ENCODE measurements at places on chromosomes 5 and 9. TPM values are rescaled to one million over a fixed set of nuclear protein-coding genes. Genes with fewer than 3 reads are reported as not detected.

The PCDHGB7 gene
- 0.17 TPM for total RNA-seq

The TAF11L6 gene
- total RNA-seq, result not detected

The RANBP17 gene
- not detected for total RNA-seq

The FAF2 gene
- 44.8 TPM for total RNA-seq

The MAMDC4 gene
- total RNA-seq, result 11.7 TPM

The STK32A gene
- total RNA-seq, result not detected

The DIRAS2 gene
- total RNA-seq, result 0.05 TPM

The PFN3 gene
- total RNA-seq, result not detected

The HTR4 gene
- not detected for total RNA-seq

- no peak for DNase-seq
Measured at GRCh38 chr9:92187390-92187789, 72.2 kb upstream of the SPTLC1 start.

DNA sequence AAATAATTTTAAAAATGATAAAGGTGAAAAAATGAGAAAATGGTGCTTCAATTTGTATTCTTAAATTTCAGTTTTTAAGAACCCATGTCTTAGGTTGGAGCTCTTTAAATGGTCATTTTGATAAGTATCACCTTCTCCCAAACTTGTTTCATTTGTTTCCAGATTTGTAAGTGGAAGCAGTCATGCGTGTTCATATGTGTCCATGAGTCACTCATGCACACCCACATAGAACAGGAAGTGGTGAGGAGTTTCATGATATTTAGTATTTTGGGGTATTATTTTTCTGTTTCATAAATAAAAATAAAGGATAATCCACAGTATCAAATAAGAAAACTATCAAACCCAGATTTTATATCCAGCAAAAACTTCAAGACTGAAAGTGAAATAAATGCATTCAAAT is 570.4 kb upstream of the ST8SIA4 start:
- DNase-seq, result no peak

DNA sequence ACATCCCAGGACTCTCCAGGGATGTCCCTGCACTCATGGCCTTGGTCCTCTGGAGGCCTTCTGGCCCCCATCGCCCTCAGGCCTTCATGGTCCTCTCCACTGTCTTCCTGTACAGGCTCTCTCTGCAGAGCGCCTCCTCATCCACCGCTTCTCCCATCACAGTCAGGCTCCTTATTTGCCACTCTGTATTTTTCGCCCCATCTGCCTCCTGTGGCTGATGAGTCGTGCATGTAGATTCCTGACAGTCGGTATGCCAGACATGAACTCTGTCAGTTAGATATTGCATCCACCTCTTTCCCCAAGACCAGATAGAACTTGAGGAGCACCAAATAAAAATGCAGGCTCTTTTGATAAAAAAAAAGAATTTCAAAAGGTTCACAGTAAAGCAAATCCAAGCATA is 362.8 kb downstream of the IRX1 start:
- DNase-seq, result no peak

GRCh38 chr9:87795178-87795577 is 69.3 kb downstream of the CTSL start:
- no peak for DNase-seq

DNA sequence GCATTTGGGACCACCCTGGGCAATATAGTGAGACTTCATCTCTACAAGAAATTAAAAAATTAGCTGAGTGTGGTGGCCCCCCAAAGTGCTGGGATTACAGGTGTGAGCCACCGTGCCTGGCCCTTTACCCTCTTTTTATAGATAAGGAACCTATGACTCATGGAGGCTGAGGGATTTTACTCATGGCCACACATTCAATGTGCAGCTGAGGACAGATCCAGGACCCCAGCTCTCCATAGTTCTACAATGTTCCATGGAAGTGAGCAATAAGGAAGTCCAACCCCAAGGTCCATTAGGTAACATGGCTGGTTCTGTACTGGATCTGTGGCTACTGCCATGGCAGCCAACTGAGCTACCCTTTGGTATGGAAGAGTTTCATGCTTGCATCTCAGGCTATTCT is 25.3 kb upstream of the PDZD2 start:
- no peak for DNase-seq

DNA sequence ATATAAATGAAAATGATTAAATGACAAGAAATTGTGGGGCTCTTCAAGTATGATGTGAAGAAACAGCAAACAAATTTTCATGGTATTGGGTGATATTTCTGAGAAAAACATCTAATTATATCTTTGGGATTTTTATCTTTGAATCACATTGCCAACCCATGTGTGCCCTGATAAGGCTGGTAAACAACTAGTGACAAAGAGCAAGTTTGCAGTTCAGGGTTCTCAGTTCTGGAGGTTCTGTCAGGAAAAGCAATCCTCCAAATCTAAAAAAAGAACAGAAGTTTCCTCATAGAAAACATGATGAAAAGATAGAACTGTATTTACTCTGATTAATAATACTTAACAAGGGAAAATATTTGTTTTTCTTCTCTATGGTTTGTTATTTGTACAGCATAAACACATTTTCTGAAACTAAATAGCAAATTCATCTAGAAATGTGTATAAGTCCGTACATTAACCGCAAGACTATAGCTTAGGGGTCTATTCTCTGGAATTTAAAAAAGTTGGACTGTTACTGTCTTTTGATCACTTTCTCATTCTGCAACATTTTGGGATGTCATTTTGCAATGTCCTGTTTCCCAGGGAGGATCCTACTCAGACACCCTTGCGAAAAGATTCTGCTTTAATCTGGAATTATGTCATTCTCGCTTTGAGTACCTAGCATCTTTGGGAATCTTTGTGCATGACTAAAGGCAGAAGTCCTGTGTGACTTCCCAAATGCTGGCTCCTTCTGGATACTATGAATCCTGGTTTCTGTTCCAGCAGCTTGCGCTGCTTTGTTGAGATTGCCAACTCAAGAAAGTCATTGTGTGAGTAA is 308.5 kb downstream of the ADGRV1 start:
- DNase-seq, result no peak

GRCh38 chr5:78280261-78280660 is 14.2 kb downstream of the AP3B1 start:
- DNase-seq, result no peak

DNA sequence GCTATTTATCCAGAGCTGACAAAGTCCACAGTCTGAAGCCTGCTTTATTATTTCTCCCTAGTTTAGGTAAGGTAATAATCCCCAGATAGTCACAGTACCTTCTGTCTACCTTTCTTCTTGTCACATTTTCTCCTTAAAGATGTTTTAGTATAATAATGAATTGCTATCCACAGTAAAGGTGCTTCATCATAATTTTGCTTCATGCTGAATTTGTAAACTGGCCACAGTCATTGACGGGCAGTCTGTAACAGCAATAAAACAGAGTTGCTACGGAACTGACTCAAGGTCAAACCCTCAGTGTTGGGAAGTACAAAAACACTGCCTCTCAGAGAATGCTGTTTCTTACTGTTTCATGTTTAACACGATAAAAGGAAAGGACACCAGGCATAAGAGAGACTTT is 195.7 kb downstream of the ZNF608 start:
- no peak for DNase-seq

- no peak for DNase-seq
Measured at GRCh38 chr5:98827161-98827560, 53.7 kb downstream of the RGMB start.

DNA sequence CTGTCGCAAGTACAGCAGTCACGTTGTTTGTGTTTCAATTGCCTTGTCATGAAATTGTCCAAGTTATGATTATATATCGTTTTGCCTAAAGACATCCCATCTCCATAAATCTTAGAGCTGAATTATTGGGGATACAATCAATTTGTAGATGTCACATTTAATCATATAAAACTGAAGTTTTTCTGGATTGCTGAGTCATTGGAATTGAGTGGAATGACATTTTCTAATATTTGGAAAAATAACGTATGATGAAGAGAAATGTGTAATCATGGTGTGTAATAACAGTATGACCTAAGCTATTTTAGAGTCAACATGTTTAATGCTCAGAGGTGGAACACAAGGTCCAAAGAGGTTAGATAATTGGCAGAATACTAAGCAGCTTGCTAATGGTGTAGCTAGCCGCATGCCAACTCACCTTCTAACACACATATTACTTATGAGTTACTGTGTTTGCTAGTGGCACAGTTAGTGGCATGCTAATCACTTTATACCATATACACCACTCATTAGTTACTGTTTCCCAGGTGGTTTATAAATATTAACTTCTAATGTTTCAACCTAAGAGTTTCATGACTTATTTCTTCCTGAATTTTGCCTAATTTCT is 473.1 kb upstream of the GRAMD2B start:
- DNase-seq, result no peak

DNA sequence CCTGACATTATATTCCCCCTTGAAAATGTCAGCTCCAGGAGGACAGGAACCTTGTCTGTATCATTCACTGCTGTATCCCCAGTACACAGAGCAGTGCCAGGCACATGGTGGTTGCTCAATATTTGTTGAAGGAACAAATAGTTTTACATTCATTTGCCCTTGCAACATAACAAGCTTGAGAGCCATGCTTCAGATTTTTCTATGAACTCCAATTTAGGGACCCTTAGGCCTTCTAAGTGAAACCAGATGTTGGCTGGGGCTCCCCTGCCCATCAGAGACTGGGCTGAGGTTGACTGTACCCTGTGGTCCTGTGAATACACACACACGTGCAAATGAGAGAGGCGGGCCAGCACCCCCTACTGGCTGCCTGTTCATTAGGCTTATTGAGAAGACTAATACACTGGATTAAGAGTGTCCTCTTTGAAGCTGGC is 214.9 kb upstream of the WWC1 start:
- DNase-seq, result no peak

Measured in activated T-cell treated with anti-CD3 and anti-CD28 coated beads, Interleukin-2, amount 50 U/mL, for 72 hours (primary cell).